ENCODE measurements at places on chromosomes 2 and 18.

GRCh38 chr18:78984941-78985784 is 5.5 kb downstream of the SALL3 start:
- DNase-seq, result peak; percentile 33

GRCh38 chr2:201248288-201248844 is 12.0 kb upstream of the CASP8 start:
- no peak for DNase-seq

GRCh38 chr2:151766437-151767153 is 32.3 kb upstream of the NEB start:
- no peak for DNase-seq

DNA sequence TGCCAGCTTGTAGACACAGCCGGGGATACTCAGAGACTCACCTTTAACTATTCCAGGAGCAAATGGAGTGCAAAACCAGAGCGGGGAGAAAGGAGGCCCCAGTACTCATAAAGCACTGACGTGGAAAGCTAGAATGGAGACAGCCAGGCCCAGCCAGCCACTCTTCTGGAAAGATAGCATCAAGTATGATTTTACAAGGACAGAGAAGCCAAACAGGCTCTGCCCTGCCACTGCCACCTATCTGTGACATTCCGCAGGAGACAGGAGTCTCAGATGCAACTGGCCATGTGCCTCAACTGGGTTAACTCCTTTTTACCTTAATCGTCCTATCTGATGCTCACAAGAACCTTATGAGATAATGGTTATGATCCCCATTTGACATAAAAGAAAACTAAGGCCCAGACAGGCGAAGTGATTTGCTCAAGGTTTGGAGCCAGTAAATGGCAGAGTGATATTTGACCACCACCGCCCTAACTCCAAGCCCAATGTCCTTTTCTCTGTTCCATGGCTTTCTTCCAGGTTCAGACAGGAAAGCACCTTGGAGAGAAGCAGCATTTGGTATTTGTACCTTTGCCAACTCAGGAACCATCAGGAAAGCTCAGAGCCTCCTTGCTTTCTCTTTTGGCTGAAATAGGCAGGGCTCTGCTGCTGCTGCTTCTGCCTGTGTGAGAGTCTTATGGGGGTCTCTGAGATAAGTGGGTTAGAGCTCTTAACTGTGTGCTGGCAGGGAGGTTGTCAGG is 15.6 kb downstream of the KIF3C start:
- no peak for DNase-seq

DNA sequence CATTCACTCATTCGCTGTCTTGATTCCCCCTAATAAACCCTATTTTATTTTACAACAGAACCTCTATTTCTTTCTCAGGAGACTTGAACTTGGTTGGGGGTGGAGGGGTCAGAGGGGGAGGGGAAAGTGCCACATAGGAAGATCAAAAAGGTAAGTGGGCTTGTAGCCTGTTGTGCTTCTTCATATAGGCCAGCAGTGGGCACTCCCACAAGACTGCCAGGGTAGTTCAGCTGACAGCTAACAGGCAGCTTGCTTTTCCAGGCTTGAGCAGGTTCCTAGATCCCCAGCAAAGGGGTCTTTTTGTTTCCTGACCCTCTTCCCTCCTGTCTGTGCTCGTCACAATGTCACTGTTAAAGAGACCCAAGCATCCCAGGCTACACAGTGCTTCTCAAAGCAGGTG is 829 bp upstream of the KIAA2012 start:
- DNase-seq, result no peak

DNA sequence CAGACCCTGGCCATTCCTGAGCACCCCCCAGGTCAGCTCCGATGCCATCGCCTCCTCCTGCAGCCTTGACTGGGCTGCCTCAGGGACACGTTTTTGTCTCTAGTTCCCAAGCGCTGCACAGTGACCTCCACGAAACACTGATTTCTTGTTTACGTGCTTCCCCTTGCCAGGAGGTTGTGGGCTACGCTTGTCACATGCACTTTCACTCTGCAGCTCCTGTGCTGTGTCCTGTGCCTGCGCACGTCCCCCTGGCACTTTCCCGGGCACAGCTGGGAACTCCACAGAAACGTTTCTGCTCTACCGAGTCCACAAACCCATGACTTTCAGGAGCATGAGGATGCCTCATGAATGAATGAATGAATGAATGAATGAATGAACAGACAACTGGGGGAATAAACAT is 160.6 kb downstream of the LAMA1 start:
- no peak for DNase-seq

DNA sequence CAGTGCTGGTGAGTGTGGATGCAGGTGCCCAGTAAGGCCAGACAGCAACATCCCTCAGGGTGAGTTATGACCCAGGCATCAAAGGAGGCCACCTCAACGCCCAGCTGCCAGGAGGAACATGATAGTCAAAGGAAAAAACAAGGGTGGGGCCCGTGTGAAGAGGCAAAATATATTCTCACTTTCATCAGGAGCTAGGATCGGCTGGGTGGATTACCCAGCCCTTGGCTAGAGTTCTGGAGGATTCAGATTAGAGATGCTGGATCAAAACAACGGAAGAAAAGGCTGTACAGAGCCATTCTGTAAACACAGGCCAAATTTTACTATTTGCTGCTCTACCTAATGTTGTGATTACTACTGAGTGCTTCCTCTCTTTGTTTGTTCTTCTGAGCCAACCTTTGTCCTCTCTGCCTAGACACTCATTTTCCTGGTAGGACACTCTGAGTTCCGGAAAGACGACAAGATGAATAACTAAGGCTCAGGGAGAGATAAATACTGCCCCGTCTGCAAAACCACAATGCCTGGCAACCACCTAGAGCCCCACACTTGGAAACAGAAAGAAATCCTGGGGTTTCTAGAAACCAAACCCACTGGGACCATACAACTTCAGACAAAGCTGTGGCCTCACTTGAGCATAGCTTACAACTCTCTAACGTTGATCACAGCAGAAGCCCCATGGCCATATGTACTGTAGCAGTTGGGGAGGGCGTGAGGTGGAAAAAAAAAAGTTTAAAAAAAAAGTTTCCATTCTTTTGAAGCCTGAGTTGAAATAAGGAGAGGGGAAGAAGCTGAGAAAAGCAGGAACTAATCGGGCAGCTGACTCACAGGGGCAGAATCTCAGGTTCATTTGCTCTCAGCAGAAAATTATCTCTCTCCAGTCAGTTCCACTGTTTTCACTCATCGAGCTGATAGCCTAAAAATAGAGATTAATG is 17.8 kb upstream of the PMAIP1 start:
- DNase-seq, result no peak

DNA sequence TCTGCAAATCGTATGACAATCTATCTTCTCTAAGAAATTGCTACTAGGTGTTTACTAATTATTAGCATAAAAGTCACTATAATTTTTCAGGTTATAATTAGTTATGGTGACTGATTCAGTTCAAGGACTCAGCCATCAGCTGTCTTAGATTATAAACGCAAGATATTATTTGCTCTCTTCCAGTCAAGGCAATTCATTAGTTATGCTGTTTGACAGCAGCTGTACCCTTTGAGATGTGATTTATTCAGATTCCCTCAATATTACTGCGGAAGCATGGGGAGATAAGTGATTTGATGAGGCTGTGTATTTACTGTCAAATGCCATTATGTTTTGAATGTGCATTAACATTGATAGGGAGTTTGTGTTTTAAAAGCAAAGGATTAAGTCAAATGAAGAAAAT is 558.9 kb upstream of the FSIP2 start:
- DNase-seq, result no peak

GRCh38 chr2:20198796-20199632 is 25.9 kb downstream of the SDC1 start:
- no peak for DNase-seq

GRCh38 chr2:136424112-136424511 is 306.2 kb upstream of the CXCR4 start:
- no peak for DNase-seq

DNA sequence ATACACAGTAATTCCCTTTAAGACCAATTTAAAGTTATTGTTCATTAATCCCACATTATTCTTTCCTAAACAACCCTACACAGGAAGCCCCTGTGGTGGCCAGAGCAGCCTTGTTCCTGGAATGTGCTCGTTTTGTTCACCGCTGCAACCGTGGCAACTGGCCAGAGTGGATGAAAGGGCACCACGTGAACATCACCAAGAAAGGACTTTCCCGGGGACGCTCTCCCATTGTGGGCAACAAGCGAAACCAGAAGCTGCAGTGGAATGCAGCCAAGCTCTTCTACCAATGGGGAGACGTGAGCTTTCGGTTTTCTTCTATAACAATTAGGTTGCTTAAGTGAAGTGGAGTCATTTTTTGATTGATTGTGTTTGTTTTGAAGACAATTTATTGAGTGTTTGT is 101.0 kb downstream of the UNC80 start:
- peak; percentile 3 for DNase-seq

GRCh38 chr18:13623871-13624270 is 102.5 kb downstream of the FAM210A start:
- DNase-seq, result no peak

DNA sequence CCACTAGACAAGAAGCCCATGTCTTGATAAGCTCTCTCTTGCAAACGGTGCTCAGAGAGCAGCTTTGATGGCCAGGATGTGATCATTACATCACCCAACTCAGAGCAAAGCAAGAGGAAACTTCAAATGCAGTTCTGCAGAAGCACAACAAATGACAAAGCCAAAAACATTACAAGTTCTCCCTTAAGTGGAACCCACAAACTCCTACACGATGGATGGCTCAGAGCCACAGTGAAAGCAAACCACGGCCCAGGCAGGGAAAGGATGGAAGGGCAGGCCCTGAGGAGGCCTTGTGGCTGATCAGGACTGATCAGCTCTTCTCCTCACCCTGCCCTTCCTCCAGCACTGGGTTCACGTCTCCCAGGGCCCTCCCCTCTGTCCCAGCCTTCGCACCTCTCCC is 326.4 kb downstream of the EIPR1 start:
- DNase-seq, result no peak

DNA sequence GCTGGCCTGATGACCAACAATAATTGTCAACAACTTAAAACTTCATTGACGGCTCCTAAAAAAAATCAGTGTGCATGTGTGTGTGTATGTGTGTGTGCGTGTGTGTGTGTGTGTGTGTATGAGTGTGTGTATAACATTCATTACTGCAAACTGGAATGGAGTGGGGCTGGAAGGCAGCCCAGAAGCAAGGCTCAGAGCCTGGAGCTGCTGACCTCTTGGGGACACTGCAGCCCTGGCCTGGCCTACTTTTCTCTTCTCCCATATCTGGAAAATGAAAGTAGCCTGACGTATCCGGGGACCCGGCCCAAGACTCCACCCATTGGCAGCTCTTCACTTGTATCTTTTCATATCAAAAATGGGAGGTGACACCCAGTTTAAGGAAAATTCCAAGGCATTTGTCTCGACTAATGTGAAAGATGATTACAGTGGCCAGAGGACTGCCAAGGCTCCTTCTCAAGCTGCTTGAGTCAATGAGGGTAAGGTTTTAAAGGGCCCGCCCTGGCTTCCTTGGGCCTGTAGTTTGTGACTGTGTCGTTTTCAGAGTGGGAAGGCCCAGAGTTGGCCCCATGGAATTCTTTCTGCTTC is 72.4 kb upstream of the IL1R1 start:
- peak; percentile 95 for DNase-seq

DNA sequence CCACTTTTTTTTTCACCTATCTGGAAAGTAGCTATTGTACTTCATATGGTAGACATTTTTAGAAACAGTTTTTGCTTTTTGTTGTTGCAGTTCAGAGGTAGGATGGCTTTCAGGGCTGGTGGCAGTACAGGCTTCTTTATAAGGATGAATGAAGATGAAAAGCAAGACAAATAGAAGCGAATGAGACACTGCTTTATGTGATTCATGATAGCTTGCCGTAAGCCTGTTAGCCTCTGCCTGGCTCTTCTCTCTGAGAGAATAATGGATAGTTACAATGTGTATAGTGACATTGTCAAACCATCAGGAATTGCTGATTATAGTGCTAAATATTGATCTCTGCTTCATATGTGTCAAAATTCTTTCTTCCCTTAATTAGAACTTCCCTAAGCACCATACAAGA is 173.7 kb downstream of the NR4A2 start:
- DNase-seq, result no peak

- no peak for DNase-seq
Measured at GRCh38 chr2:7967707-7968405, 714.0 kb upstream of the ID2 start.

DNA sequence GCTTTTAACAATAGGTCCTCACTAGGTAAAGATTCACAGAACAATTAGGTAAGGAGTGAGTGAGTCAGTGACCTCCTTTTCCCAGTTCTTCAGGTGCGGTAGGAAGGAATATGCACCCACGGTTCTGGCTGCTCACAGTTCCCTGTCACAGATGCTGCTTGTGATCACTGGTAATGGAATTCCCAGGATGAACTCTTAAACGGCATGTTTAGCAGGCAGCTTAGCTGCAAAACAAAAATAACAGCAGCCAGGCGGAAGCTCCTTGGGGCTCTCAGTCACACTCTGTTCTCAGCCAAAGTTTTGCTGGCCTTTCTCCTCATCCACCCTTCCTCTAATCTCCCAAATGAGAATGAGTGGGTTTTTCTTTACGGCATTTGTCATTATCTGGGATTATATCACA is 274.5 kb downstream of the MYT1L start:
- DNase-seq, result peak; percentile 28

DNA sequence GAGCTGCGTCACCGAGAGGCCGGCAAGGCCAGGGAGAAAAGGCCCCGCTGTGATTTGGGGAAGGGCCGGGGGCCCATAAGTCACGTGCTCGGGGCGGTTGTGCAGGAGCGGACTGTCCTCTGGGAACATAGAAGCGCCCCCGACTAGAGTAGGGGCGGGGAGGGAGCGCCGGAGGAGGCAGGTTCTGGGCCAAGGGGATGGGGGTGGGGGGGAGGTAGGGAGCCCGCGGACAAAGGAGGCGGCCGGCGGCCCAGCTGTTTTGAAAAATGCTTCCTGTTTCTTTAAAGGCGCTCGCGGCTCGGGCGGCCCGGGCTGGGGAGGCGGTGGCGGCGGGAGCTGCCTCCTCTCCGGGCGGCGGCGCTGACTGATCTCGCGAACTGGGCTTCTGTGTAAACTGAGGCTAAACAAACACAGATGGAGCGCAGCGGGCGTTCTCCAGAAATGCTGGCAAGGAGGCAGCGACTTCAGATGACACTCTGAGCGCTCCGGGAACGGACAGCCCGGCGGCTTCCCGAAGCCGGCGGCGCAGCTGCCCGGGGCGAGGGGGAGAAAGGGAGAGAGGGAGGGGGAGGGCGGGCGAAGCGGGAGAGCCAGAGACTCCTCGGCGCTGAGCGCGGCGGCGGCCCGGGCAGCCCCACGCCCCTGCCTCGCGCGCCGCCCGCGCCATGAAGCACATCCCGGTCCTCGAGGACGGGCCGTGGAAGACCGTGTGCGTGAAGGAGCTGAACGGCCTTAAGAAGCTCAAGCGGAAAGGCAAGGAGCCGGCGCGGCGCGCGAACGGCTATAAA is at the start of gene ATOH8:
Gene ATOH8, plus strand, starts transcription at position 467 of the 788 bp plus-strand sequence. Its CDS starts 199 bp downstream, at position 666.
- DNase-seq, result peak; percentile 71

DNA sequence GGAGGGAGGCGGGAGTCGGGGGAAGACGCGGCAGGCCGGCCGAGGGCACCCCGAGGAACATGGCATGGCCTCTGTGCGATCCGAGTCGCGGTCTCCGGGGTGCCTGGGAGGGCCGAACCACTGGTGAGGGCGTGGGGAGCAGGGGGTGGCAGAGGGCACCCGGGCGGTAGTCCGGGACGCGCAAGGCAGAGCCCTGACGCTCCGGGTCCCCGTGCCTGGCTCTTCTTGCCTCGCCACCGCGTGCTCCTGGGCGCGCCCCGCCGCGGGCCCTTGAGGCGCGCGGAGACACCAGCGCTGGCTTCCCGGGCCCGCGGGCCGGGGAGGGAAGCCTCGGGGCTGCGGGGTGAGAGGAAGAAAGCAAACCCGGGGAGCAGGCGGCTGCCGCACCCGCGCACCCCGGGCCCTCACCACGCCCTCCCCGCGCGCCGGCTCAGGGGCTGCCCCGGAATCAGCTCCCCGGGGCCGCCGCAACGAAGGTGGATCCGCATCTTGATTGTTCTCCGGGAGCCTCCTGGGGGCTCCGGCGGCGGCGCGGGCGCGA is 4.3 kb downstream of the SOX11 start:
- DNase-seq, result no peak
